ENCODE measurements at places on chromosomes 13 and 19.

GRCh38 chr13:31431722-31432137, 232.0 kb downstream of the B3GLCT start:
- DNase-seq: peak; percentile 72

DNA sequence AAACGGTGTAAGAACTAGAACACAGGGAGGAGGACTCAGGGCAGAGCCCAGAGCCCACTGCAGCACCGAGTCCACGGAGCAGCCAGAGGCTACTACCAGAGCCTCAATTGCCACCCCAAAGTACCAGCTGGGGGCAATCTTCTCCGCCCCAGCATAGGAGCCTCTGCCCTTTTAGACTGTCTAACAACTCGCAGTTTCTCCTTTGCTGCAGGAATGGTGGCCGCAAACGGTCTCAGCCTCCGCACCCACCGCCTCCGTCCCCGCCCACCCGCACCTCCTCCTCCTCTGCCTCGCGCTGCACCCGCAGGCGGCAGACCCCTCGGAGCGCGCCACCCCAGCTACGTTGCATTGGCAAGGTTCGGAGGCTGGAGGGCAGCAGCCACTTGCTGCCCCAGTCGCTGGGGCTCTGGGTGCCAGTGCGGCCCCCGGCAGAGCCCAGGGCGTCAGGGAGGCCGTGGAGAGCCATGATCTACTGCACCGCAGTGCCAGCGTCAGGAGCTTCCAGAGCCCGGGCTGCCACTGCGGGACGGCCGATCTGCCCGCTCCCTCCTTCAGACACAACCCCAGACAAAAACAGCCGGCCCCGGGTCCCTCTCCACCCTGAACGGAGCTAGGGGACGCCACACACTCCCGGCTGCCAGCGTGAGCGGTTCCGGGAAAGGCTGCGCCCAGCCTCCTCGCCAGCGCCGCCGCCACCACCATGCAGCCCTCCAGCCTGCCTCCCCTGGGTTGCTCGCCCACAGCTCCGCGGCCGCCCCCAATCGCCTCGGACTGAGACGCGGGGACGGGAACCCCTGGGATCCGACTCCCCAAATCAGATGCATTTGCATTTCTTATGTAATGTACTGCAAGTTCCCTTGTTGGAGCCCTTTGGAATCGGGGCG, 1.8 kb downstream of the FGF14 start:
- DNase-seq: peak; percentile 11

DNA sequence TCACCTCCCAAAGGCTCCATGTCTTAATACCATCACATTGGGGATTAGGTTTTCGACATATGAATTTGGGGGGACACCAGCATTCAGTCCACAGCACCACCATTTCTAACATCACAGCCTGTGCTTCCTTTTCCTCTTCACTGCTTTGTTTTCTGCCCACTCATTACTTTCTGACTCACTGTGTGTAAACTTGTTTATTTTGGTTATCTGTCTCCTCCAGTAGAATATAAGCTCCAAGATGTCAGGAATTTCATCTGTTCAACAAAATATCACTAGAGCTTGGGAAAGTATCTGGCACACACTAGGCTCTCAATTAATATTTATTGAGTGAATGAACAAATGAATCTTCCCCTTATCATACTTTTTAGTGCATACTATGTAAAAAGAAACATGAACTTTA, 152.0 kb downstream of the NUFIP1 start:
- peak; percentile 22 for DNase-seq

DNA sequence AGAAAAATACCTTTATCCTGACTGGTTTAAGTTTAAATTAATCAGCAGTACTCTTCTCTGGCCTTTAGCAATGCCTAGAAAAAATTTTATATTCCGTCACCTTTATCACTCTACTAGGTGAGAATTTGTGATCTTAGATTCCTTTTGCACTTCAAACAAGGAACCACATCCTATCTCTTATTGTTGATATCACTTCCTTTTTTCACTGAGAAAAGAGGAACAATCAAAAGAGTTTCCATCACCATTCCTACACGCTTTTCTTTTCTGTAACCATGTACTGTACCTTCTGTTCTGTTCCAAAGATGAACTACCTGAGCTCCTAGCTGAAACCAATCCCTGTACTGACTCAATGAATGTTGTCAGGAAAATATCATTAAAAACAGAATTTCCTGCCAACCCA, 1379.0 kb upstream of the MIR17HG start:
- peak; percentile 34 for DNase-seq

- peak; percentile 69 for DNase-seq
These were observed 36.3 kb upstream of the FLT1 start for GRCh38 chr13:28531077-28531844.

GRCh38 chr13:38872693-38873092, 117.9 kb downstream of the STOML3 start:
- DNase-seq: peak; percentile 11

DNA sequence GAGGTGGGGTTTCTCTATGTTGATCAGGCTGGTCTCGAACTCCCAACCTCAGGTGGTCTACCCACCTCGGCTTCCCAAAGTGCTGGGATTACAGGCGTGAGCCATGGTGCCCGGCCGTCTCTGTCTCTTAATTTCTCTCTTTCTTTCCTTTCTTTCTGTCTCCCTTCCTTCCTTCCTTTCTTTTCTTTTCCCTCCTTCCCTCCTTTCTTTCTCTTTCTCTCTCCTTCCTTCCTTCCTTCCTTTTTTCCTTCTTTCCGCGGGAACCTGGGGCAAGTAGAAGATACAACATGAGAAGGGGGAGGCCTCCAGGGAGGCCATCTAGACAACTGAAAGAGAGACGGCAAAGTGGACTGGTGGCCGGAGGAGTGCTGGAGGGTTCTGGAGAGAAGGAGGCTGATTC, 15.2 kb upstream of the ELAVL1 start:
- DNase-seq: no peak

GRCh38 chr13:44433863-44434765, 60.5 kb downstream of the SERP2 start:
- no peak for DNase-seq

GRCh38 chr13:112475889-112476288, 99.7 kb downstream of the SPACA7 start:
- DNase-seq: no peak

- peak; percentile 13 for DNase-seq
These were observed 367.4 kb downstream of the SPRY2 start for GRCh38 chr13:79973533-79973963.

DNA sequence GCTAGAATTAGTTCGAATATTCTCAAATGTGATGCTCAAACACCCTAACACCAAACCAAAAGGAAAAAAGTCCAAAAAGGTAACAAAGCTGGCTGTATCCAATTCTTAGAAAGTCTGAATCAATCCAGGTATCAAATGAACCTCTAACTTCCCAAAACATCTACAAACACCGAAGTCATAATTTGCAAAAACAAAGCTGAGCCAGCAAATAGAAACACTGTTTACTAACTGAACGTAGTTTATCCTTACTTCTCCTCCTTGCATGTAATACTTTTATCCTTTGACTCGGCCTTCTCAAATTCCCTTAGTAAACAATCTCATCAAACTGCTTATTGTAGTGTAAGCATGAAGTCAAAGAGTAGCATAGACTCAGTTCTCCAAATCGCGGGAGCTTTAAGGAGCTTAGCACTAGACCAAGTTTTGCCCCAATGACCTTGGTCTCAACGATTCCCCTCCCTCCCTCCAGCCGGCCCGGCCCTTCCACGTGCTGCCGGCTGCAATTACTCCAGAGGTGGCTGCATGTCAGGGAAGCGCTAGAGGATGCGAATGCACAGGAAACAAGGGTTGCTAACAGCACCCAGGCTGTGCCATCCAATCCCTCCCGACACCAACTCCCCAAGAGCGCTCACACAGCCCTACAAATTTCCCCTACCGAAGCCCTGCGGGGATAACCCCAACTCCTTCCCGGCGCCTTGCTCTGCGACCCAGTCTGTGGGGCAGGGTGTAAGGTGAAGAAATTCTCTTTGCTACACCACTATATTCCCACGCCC, 693 bp downstream of the XPO4 start:
- peak; percentile 66 for DNase-seq

DNA sequence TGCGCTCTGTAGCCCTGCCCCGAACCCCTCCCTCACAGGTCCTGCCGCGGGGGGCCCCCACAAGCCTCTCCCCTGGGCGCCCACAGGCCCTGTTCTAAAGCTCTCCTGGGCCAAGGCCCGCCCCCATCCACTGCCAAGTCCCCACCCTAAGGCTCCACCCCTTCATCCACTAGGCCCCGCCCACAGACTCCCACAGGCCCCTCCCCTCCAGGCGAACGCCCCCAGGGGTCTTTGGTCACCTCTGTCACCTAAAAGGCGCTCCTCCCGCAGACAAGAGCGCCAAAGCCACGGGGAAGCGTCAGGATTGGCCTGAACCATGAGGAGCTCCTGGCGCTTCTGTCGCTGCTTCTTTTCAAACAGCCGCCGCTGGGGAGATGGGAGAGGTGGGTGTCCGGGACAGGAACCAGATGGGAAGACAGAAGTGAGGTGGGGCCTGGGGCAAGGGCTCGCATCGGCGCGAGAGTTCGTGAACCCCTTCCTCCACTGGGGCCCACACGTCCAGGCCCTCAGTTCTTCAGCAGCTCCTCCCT, 2.3 kb downstream of the TULP2 start:
- no peak for DNase-seq

DNA sequence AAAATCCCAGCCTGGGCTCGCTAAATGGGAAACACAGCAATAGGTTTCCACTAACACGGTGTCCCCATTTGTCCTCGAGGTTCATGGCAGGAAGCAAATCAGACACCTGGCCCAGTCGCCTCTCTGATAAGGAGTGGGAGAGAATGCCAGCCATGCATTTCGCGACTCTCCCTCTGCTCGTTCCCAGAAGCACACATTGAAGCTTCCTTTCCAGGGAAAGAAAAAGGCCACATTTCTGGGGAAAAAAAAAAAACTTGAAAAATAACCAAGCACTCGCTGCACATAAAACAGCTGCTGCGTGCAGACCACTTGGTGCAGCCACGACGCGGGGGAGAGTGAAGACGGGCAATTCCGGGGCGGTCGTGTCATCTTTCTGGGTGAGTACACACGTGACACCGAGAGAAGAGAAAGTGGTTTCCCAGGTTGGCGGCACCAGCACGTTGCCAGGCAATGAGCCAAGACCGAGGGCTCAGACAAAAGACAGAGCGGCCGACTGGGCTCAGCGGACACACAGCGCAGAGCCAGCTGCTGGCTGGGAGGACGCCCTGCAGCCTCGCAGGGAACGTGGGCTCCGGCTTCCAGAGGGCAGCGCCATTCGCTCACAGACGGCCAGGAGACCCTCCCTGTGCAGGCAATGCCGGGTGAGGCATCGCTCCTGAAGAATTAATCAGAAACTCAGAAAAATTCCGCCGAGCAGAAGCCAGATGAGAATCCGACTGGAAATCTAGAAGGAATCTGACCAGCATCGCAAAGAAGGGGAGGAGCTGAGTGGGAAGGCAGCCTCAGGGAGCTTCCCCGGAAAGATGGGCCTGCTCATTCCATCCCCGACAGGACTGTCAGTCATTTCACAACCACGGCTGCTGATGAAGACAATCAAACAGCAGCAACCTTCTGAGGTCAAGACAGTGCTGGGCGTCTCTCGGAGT, 83.2 kb upstream of the IRS2 start:
- no peak for DNase-seq

Data from suppressor macrophage (primary cell).